ENCODE measurements at places on chromosomes 4 and X.

DNA sequence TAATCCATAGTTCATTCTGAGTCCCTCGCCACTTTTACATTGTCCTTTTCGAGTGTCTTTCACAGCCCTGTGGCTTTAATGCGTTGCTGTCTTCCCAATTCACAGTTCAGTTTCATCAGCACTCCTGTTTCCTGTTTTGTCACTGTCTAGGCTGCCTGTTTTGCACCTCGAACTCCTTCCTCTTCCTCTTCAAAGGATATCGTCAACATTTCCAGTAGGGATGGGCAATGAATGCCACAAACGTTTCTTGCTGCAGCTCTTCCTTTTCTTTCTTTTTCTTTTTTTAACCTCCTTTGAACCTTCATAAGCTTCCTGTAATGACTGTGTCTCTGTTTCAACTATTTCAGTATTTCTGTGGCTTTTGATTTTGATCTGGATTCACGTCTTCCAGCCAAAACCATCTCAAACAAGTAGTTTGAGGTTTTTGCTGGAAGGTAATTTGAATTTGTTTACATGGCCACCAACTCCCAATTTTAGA is 105.4 kb downstream of the ANXA3 start:
- no peak for DNase-seq

DNA sequence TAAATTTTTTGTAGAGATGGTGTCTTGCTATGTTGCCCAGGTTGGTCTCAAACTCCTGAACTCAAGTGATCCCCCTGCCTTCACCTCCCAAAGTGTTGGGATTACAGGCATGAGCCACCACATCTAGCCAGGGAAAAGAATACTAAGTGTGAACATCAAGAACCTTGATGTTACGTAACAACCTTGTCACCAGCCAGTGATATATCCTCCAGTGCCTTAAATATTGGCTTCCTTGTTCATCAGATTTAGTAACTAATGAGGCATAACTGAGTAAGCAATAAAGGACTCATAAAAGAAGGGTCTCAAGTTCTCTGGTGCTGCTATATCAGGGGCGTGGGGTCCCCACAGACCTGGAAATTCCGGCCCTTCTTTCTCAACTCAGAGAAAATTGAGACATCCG is 60.5 kb upstream of the ENPEP start:
- DNase-seq = no peak

GRCh38 chrX:30597216-30598012 is 19.8 kb upstream of the TASL start:
- no peak for DNase-seq

DNA sequence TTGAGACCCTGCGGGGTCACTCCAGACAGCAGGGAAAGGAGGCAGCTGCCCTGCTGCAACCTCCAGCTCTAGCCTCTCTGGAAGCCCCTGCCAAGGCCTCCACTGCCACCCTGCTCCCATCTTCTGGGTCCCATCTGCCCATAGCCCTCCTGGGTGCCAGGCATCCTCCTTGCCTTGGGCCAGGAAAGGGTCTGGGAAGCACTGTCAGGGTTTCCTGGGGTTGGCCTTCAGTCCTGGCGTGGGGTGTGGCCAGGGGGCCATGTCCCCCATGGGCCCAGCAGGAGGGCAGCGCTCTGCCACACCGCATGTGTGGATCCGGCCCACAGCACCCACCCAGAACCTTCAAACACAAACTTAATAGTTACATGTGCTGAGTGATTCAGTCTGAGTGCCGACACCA is 3.4 kb upstream of the CPLX1 start:
- no peak for DNase-seq

DNA sequence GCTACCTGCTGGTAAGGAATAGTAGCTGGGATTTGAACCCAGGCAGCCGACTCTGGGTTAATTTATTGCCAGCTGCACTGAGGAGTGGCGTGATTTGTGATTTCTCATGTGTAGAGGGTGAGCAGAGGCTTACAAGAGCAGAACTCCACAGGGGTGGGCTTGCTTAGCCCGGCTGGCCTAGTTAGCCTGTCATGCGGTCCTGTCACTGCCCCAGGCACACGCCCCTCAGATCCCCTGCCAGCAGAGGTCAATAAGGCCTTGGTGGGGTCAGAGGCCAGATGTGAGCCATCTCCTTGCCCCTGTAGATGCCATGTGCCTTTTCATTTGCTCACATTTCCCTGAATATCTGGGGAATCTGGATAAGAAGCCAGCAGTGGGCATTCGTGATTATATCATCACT is 13.4 kb downstream of the NSDHL start:
- no peak for DNase-seq

DNA sequence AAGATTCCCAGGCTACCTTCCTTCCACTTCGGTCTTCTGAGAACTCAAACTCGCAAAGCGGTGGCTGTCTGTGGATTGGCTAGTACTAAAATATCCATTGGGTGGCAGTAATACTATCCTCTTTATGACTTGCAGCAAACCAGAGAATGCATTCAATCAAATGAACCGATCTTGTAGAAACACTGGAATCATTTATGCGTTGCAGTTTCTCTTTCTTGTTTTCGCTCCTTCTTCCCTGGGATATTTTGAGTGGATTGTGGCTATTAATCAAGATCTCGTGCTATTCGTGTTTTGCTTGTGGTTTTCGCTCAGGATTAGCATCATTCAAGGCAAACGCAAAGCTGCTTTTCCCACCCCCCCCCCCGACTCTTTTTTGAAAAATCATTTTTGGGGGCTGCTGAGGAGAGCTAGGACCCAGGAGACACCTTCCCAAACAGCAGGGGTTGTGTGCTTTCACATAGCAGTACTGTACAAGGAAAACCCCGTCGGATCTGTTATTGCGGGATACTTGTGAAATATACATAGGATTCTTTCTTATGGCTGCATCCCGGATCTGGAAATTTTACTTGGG is at the start of gene IL1RAPL1:
TSS of gene IL1RAPL1 (plus strand) at position 466 of the 571 bp plus-strand sequence.
- DNase-seq = no peak

GRCh38 chr4:92299152-92299551 is 4.6 kb upstream of the GRID2 start:
- DNase-seq = no peak

DNA sequence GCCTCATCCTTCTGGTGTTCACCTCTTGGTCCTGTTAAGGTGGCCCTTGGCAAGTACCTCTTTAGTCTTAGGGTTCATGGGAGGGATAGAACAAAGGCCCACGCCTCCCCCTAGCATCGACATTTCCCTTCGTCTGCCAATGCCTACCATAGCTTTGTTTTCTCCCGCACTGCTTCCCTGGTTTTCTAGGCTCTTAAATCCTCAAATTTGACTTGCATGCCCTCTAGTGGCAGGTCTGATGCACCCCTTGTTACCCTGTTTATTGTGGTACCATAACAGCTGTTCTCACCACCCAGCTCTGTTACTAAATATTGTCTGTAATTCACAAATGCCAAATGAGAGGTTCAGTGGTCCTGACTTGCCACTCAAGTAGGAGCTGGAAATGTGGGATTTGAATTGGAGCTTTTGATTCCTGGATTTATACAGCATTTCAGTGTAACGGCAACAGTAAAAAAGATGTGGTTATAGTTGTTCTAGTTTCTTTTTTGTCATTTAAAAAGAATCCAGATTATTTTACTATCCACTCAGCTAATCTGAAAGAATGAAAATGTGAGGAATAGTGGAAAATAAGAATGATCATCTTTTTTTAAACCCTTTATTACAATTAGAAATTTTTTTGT is 100.1 kb downstream of the REPS2 start:
- DNase-seq = peak; percentile 12

- no peak for DNase-seq
Observed at GRCh38 chrX:4844376-4844775, 1130.9 kb upstream of the PRKX start.

DNA sequence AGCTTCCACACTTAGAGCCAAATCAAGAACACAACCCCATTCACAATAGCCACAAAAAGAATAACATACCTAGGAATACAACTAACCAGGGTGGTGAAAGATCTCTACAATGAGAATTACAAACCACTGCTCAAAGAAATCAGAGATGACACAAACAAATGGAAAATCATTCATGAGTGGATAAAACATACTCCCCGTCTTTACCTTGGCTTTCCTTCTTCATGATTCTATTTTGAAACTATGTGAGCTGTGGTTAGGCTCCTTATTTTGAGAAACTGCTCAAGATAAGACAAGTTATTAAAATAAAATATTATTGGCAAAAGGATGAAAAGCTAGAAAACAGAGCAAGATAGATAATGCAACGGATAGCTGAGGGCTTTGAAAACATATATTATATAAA is 598.1 kb upstream of the FAT1 start:
- no peak for DNase-seq
